ENCODE measurements at places on chromosomes 2 and 18. TPM values are rescaled to one million over a fixed set of nuclear protein-coding genes. Genes with fewer than 3 reads are reported as not detected.
A peak's percentile ranks its signal among the peaks of the same experiment; 100 is the strongest.

INHBB gene
- total RNA-seq = 1.2 TPM

HSPE1 gene
- 73.1 TPM for total RNA-seq

FBXO15 gene
- total RNA-seq = not detected

MC2R gene
- total RNA-seq = not detected

- H3K27me3 ChIP-seq = no peaks in the 10 kb centered on the region
- no peak for DNase-seq
- no peak overlapping the region for H3K27ac ChIP-seq
- no peaks in the 10 kb centered on the region for H3K4me1 ChIP-seq
Observed at GRCh38 chr2:177306550-177306949, 42.0 kb upstream of the NFE2L2 start.

DNA sequence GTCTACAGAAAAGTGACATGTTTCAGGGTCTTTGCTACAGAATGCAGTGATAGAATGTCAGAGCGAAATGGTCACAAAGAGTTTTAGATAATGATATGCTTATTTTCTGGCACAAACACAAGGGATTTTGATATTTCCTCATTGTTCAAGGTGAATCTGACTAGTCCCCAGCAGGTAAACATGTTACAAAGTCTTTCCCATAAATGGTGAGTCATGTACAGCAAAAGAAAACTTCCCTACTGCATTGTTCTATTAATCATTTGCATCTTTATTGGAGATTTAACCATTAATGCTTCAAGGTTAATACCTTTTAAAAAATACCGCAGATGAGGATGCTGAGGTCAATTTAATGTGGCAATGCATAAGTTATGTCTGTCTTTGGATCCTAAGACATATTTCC, 19.1 kb upstream of the TRIB2 start:
- H3K4me1 ChIP-seq = peaks cover 2% of the 10 kb centered on the region
- H3K36me3 ChIP-seq = no peaks in the 10 kb centered on the region
- no peak overlapping the region for H3K4me3 ChIP-seq
- peak; percentile 8 for DNase-seq

DNA sequence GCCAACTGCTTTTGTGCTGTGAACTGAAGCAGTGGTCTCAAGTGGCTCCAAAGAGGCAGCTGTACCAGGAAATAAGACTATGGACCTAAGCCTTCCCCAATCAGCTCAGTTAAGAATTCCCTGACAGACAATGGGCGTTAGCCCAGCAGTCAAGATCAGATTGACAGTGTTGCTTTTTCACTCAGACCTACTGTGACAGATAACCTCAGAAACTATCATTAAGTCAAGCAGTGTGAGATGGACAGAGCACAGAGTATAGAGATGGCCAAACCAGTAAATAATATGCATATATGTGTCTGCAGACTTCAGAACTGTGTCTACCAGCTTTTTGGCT, 215.3 kb downstream of the ZFP36L2 start:
- no peaks in the 10 kb centered on the region for H3K27me3 ChIP-seq
- DNase-seq = no peak
- no peaks in the 10 kb centered on the region for H3K36me3 ChIP-seq
- no peak overlapping the region for H3K27ac ChIP-seq

GRCh38 chr2:160111951-160112798, 49.8 kb upstream of the PLA2R1 start:
- H3K27ac ChIP-seq = no peak overlapping the region
- no peaks in the 10 kb centered on the region for H3K27me3 ChIP-seq
- no peak overlapping the region for H3K4me3 ChIP-seq
- DNase-seq = no peak

DNA sequence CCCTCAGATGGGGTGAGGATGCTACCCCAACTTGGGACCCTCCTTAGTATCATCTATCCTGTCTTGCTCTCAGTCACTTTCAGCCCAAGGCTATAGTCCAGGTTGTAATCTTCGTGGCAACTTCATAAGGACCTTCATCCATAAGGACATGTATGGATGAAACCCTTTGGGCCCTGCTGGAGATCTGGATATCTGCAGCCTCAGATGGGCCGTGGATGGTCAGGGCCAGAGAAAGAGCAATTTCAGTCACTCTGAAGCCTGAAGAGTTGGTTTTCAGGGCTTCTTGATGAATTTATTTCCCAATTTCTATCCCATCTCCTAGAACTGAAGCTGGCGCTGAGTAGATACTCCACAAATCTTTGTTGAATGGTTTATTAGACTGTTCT, 28.7 kb downstream of the RHOB start:
- H3K36me3 ChIP-seq = no peaks in the 10 kb centered on the region
- H3K27ac ChIP-seq = no peak overlapping the region
- no peak overlapping the region for H3K4me3 ChIP-seq
- H3K27me3 ChIP-seq = no peaks in the 10 kb centered on the region

DNA sequence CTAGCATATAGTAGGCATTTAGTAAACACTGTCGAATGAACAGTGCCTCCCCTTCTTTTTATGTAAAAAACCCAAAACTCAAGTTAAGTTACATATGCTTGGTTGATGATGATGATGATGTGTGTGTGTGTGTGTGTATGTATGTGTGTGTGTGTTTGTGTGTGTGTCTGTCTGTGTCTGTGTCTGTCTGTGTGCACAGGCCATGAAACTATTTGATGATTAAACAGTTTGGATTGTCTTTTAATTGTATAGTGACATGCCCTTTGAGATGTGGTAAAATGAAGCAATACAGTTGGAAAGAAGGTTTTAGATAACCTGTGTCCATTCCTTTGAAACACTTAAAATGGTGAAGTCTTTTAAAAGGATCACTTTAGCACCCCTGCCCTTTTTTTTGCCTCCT, 105.6 kb downstream of the MAP4K4 start:
- no peak overlapping the region for H3K4me3 ChIP-seq
- H3K4me1 ChIP-seq = peaks cover 66% of the 10 kb centered on the region
- no peaks in the 10 kb centered on the region for H3K36me3 ChIP-seq
- no peaks in the 10 kb centered on the region for H3K27me3 ChIP-seq

DNA sequence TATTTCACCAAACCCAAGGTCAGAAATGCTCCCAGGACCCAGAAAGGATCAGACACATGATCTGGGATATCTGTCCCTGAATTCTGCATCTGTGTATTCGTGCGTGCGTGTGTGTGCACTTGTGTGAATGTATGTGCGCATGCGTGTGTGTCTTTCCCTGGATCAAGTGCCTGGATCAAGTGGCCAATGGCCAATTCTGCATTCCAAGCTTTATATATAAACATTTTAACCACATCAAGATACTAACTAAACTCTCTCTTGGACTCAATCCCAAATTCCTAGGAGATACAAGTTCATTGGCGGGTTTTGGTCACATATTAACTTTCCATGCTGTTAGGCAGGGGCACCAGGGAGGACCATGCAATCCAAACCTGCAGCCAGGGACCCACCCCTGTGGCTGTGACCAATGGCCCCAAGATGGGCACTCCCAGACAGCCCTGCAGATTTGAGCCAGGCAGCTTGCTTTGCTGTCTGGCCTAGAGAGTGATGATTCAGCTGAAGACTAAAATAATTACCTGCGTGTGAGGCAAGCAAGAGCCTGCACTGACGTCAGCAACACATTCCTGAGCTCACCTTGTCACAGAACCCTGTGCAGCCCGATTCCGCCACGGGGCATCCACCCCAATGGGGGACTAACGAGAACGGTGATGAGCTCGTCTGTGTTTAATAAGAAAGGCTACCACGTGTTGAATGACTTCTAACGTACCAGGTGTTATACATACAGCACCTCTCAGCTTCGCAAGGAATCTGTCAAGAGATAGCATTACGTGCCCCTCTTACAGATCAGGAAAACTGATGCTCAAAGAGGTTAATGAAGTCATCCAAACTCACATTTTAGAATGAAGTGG, 45.3 kb upstream of the ROCK2 start:
- H3K27me3 ChIP-seq = no peaks in the 10 kb centered on the region
- H3K4me3 ChIP-seq = no peak overlapping the region
- peaks cover 65% of the 10 kb centered on the region for H3K4me1 ChIP-seq
- H3K36me3 ChIP-seq = no peaks in the 10 kb centered on the region
- DNase-seq = no peak

All from esophagus muscularis mucosa (tissue), 4 donors.